ENCODE measurements at places on chromosomes 7 and 10.

DNA sequence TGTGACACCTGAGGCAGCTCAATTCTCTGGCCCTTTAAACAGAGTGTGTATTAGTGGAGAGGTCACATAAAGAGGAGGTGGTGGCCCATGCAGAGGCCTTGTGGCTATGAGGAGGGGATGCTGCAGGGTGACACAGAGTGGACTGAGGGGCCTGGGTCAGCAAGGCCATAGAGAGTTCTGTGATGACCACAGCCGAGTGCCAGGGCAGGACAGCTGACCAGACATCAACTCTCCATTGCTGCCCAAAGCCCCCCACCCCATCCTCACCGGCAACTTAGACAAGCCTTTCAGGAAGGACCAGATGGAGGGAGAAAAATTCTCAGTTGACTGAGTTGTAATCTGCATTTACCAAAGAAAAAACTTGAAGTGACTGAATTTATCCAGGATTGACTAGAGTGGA is 378.1 kb downstream of the RPS24 start:
- no peak for DNase-seq

- no peak for DNase-seq
Measured at GRCh38 chr7:149257146-149257545, 4.8 kb upstream of the ZNF783 start.

DNA sequence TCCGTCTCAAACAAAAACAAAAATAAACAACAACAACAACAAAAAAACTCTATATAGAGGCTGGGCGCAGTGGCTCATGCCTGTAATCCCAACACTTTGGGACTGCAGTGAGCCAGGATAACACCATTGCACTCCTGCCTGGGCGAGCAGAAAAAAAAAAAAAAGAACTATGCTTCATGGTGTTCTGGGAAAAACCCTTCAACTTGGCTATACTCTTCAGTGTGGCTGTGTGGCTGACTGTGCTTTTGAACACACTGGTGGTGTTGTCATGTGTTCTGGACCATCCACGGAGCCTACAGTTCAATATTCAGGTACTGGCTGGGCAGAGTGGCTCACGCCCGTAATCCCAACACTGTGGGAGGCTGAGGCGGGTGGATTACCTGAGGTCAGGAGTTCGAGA is 26.5 kb downstream of the SNX8 start:
- DNase-seq: no peak

GRCh38 chr7:76220185-76221057 is 18.7 kb downstream of the SRRM3 start:
- peak; percentile 46 for DNase-seq

DNA sequence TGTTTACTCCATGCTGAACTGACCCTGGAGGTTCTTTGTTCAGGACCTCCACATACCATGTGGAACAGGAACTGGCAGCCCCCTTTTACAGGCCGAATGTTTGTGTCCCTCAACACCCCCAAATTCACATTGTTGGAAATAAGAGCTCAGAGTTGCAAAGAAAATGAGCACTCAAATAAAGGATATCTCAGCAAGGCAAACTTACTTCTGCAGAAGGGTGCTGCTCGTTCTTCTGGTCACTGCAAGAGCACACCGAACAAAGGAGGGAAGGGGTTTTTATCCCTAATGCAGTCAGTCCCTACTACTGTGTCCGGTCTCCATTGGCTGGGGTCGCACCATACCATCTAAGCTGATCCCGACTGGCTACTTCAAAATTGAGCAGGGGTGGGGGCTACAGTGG is 68.1 kb downstream of the PYROXD2 start:
- no peak for DNase-seq

- no peak for DNase-seq
Measured at GRCh38 chr10:125343118-125343925, 183.0 kb upstream of the CTBP2 start.

DNA sequence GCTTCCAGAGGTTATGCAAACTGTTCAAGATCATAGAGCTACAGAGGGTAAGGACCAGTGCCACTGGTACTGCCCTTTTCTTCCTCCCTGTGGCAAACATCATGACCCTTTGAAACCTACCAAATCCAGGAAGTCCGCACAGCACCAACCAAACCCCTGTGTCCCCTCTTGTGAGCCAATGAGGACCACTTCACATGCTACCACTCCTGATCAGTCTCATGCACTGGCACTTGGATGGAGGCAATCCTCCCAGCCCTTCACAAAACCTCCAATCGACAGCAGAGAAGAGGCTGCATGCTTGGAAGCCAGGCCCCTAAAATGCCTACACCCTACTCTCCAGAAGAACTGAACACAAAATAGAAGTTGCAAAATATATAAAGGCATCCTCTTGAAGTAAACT is 248.0 kb downstream of the TNS3 start:
- no peak for DNase-seq

- DNase-seq: no peak
Measured at GRCh38 chr10:76422769-76423168, 991.3 kb downstream of the LRMDA start.

- no peak for DNase-seq
Measured at GRCh38 chr7:9939176-9939575, 1034.5 kb upstream of the PHF14 start.

- DNase-seq: no peak
Measured at GRCh38 chr10:110008518-110009339, 945 bp downstream of the ADD3 start.

- no peak for DNase-seq
Measured at GRCh38 chr7:26492816-26493215, 201.2 kb downstream of the SNX10 start.

GRCh38 chr10:43605850-43606322 is 352 bp upstream of the ZNF485 start:
- DNase-seq: no peak

GRCh38 chr7:92889081-92889480 is 52.7 kb upstream of the CDK6 start:
- no peak for DNase-seq

- DNase-seq: no peak
Measured at GRCh38 chr10:130555411-130555750, 419.2 kb downstream of the GLRX3 start.

DNA sequence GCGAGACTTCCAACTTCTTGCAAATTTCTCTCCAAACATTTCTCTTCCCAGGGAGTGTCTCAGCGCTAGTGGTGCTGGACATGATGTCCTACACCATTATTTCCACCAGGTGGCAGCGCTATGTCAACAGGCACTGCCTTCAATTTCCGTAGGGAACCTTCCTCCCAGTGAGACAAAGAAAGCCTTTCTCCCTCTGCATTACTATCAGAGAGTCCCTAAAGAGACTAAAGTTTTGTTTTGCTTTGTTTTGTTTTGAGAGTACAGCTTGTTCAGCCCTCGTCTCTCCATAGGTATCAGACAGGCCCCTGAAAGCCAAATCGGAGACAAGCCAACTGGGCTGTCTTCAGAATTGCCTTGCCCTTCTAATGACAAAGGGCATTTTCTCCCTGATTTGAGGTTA is 44.2 kb upstream of the GGCT start:
- peak; percentile 41 for DNase-seq

DNA sequence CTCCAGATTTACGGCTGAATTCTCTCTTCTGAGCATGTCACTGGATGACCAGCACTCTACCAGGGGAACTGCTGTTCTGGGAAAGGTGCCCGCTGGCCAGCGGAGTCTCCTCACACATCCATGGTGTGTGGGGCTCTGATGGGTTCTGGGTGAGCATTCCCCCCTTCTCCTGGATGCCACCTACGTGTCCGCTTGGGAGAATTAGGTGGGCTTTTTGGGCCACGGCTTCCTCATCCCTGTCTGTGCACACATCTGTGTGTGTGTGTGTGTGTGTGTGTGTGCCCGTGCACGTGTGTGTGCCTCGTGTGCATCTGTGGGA is 163.0 kb downstream of the DNAJB6 start:
- DNase-seq: no peak

GRCh38 chr7:52061666-52062065 is 745.1 kb upstream of the COBL start:
- DNase-seq: no peak

- DNase-seq: no peak
Measured at GRCh38 chr7:120654241-120654640, 203.7 kb downstream of the TSPAN12 start.

- DNase-seq: no peak
Measured at GRCh38 chr7:55966851-55967250, 2.5 kb downstream of the NIPSNAP2 start.

DNA sequence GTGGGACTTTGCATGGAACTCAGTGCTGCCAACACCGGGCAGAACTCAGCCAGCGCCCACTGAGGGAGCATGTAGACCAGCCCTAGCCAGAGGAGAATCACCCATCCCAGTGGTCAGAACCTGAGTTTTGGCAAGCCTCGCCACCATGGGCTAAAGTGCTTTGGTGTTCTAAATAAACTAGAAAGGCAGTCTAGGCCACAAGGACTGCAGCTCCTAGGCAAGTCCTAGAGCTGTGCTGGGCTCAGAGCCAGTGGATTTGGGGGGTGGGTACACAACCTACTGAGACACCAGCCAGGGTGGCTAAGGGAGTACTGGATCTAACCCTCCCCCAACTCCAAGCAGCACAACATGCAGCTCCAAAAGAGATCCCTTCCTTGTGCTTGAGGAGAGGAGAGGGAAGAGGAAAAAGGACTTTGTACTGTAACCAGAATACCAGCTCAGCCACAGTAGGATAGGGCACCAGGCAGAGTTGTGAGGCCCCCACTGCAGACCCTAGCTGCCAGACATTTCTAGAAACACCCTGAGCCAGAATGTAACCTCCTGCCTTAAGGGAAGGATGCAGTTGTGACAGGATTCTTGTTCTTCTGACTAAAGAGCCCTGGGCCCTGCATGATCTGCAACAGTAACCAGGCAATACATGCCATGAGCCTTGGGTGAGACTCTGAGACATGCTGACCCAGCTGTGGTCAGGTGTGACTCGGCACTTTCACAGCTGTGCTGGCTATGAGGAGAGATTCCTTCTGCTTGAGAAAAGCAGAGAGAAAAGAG is 24.4 kb downstream of the GSDME start:
- DNase-seq: no peak

GRCh38 chr7:26861050-26861449 is 3.3 kb downstream of the SKAP2 start:
- no peak for DNase-seq

DNA sequence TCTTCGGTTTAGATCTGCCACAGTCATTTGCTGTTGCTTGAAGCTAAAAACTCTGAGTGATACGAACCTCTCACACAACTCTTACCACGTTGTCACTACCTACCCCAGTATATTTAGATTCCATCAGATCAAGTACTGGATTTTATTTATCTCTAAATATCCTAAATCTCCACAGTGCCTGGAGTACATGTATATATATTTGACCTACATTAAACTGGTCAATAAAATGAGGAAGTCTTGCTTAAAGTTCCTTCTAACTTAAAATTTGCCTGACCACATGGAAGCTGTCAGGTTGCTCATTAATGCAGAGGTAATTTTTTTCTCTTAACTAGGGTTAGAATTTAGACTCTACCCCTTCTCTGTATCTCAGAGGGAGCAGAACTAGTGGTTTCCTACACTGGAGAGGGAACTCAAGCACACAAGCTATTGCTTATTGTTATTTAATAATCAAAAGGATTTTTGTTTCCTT is 3.1 kb upstream of the MACC1 start:
- DNase-seq: no peak

DNA sequence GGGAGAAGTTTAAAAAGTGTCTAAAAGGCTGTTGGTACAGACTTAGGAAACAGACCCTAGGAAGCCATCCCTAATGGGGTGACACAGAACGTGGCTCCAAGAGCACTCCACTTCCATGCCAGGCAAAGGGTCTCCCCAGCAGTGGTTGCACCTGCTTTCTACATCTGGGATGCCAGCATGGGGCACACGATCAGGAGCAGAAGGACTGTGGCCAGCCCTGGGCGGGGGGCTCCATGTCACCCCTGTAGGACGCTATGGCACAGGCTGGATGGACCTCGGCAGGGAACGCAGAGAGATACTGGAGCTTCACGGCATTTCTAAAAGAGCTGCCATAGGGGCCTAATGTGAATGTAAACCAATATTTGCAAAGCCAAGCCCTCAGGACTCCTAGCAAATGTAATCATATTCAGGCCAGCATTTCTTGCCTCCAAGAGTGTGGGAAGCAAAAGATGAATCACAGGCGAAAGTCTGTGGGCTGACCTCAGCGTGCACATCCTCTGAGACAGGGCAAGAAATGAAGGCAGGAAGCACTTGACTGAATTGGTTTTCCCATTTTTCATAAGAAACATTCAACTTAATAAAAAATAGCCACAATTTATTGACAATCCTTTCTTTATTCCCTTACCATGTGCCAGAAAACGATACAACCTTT is 93.9 kb downstream of the ATXN7L1 start:
- DNase-seq: no peak

- no peak for DNase-seq
Measured at GRCh38 chr7:116952635-116953371, 498 bp upstream of the ST7 start.

DNA sequence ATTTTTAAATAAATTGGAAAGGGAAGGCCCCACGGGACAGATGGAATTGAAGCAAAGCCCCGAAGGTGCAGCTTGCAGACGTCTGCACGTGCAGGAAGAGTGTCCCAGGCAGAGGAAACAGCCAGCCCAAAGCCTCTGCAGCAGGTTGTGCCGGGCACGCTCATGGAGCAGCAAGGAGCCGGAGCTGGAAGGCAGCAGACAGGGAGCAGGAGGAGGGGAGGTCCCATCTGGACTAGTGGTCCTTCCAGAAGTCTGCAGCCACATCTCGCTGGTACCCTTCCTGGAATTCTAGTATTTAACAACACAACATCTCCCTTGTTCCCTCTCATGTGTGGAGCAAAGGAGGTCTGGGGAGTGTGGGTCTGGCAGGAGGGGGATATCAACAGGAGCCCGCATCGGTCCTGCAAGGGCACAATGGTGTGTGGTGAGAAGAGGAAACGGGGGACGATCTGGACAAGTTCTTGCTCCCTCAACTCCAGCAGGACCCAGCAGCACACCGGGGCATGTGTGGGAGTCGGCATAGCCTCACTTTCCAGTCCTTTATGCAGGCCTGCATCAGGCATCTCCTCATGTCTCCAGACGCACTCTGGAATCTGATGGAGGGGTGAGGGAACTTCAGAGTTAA is 169.3 kb downstream of the GRID1 start:
- peak; percentile 69 for DNase-seq

- no peak for DNase-seq
Measured at GRCh38 chr10:102850025-102850518, 4.0 kb upstream of the BORCS7 start.

- no peak for DNase-seq
Measured at GRCh38 chr7:122291189-122291588, 13.4 kb downstream of the FEZF1 start.

- peak; percentile 14 for DNase-seq
Measured at GRCh38 chr10:44385696-44386441, 972 bp upstream of the CXCL12 start.

GRCh38 chr7:7795630-7796121 is 77.3 kb upstream of the RPA3 start:
- DNase-seq: no peak
